Neural crest cell (in vitro differentiated cells): ENCODE measurements at places on chromosomes 3 and 15.
A peak's percentile ranks its signal among the peaks of the same experiment; 100 is the strongest.

GRCh38 chr3:52188556-52188955, 9.4 kb upstream of the ALAS1 start:
- no peak for DNase-seq

GRCh38 chr3:182948305-182948704, 32.0 kb downstream of the DCUN1D1 start:
- DNase-seq, result no peak

GRCh38 chr15:41656188-41656587, 4.0 kb upstream of the MGA start:
- DNase-seq, result no peak

- no peak for DNase-seq
These were observed 6.6 kb upstream of the SSR3 start for GRCh38 chr3:156561533-156561932.

- DNase-seq, result no peak
These were observed 11.9 kb upstream of the TM4SF4 start for GRCh38 chr3:149462581-149463011.

- peak; percentile 59 for DNase-seq
These were observed 599.0 kb downstream of the MAGI1 start for GRCh38 chr3:65439641-65440284.

GRCh38 chr15:38871638-38872037, 307.0 kb upstream of the RASGRP1 start:
- no peak for DNase-seq

GRCh38 chr15:29799859-29800258, 22.4 kb downstream of the TJP1 start:
- DNase-seq, result no peak

DNA sequence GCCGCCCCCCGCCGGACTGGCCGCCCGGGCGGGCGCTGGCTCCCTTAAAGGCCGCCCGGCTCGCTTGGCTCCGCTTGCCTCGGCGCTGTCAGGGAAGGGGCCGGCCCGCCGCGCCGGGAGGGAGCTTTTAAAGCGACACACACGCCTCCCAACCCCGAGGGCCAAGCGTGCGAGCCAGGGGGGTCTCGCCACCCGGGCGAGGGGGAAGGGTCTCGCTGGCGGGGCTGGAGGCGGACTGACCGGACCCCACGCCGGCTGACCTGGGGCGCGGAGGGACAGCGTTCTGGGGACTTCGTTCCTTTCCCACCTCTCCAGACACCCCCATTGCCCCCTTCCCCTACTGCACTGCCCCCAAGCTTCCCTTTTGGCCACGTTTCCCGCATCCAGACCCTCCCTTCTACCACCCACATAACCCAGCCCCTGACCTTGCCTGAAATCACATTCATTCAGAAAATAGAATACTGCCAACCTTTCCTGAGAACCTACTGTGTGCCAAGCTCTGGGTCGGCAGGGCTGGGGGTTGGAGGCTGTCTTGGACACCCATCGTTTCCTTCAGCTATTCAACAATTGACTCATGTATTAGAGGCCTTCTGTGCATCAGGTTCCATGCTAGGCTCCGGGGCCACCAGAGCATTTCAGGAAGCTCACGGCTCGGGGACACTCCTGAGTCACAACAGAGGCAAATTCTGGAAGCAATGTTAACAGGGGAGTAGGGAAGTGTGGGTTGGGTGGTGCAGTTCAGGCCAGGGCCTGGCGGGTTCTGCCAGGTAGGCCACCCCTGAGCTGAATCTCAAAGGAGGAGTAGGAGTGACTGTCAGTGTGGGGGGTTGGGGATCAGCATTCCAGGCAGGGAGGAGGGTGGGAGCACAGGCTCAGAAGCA, at the start of gene INSYN1:
Gene INSYN1, minus strand, starts transcription at position 102 of the 881 bp plus-strand sequence. CDS start 2,221 bp downstream, outside the sequence.
- peak; percentile 33 for DNase-seq

DNA sequence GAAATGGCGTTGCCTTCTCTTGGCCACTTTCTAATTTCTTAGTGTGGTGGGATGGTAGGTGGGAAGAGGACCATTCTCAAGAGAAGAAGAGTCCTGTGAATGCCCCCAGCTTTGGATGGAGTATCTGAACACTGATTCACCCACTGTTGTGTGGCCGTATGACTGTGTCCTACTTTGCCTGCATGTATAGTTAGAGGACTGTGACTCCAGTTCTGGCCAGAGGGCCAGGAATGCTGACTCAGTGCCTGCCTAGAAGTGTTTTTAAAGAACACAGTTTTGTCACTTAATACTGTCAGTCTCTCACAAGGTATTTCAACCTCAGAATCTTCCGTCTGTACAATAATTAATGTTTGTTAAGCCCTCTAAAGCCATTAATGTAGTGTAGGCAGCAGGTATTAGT, 2.1 kb downstream of the SEC61A1 start:
- no peak for DNase-seq

DNA sequence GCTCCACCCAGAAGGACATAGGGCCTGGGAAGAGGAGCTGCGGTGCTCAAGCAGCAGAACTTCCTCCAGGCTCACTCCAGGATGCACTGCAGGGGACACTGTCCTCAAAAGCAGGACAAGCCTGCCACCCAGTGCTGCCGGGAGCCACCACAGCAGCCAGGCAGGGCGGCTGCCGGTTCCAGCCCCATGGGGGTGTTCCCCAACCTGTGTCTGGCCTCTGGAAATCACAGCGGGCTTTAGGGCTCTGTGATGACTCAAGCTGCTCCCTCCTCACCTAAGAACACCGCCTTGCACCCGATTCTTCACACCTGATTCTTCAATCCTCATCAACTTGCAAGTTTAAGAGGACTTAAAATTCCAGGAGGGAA, 71.9 kb upstream of the SLC6A11 start:
- no peak for DNase-seq

- DNase-seq, result no peak
These were observed 342.8 kb upstream of the IL12A start for GRCh38 chr3:159645874-159646273.

DNA sequence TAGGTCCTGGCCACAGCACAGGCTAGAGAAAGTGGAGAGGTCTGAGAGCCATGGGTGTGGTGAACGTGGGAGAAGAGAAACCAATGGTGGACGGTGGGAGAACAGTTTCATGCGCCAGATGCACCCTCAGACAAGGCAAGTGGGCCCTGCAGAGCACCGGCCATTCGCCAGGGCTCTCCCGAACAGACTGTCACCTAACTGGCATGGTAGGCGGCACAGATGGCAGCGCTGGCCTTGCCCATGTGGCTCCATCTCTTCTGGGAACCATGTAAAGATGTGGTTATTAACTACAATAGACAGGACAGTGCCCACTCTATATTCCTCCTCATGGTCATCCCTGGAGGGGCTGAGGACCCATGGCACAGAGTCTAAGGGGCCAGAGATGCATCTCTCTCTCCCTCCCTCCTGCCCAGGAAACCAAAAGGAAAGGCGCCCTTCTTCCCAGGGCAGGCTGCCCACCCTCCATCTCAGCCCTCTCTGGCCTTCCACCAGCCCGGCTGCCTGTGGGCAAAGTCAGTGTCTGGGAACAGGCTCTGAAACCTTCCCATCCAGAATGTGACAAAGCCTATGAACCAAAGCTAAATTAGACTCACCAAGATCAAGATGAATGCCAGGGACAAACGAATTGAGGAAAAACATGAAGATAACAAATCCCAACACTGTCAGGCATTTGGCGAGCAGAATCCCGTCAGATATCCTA, 147.8 kb downstream of the OCA2 start:
- no peak for DNase-seq

- no peak for DNase-seq
These were observed 68.1 kb downstream of the EPHB3 start for GRCh38 chr3:184629555-184630160.

DNA sequence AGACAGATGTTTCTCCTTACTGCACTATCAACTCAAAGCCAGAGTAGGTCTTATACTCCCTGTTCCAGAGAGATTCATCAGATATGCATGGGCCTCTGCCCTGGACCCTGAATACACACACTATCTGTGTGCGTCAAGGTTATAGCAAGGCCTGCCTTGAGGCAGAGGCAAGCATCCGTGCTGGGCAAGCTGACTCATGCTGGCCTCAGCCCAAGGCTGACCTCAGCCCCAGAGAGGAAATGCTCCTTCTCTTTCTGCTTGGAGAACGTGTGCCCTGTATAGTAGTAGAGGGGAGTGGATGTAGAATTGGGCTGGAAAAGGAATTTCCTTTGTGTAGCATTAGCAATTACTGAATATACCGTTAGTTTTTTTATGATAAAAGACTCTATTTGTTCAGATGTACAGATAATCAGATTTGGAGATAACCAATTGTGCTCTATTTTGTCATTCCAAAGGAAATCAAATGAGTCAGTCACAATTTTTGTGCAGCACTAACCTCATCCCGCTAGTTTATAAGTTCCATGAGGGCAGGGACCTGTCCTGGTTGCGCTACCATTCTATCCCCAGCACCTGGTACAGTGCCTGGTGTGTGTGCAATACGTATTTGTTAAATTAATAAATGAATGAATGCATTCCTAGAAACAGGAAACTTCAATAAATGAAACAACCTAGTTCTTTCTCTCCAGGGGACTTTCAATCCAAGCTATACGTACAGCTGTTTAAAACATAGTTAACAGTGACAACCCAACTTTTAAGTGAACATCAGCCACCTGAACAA, 13.3 kb upstream of the PAQR9 start:
- DNase-seq, result peak; percentile 18

GRCh38 chr15:54576298-54576935, 598.2 kb downstream of the UNC13C start:
- DNase-seq, result no peak

- DNase-seq, result no peak
These were observed 302.5 kb upstream of the ATP11B start for GRCh38 chr3:182490596-182491491.

- no peak for DNase-seq
These were observed 163.4 kb upstream of the SEMA6D start for GRCh38 chr15:47553947-47554346.

- DNase-seq, result no peak
These were observed 53.1 kb downstream of the BOC start for GRCh38 chr3:113264283-113265131.

- no peak for DNase-seq
These were observed 357.5 kb downstream of the CHST2 start for GRCh38 chr3:143476965-143477640.

- DNase-seq, result no peak
These were observed 22.3 kb downstream of the NKIRAS1 start for GRCh38 chr3:23894254-23895061.

- no peak for DNase-seq
These were observed 197.7 kb downstream of the CD47 start for GRCh38 chr3:107892955-107893624.

DNA sequence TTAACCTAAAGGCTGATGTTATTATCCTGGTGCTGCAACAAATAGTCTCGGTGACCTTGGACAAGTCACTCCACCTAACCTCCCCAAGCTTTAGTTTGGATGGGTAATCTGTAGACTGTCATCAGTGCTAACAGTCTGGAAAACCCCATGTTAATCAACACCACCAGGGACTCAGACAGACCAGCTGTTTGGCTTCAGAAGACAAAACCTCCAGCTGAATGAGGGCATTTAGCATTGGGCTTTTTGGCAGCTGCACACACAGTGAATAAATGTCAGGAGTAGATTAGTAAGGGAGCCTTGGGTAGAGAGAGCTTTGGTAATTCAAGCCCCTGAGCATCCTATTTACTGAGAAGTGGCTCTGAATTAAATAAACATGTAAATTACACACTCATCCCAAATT, 24.9 kb upstream of the C3orf80 start:
- no peak for DNase-seq

GRCh38 chr3:37308247-37308646, 133.9 kb upstream of the LRRFIP2 start:
- no peak for DNase-seq

- no peak for DNase-seq
These were observed 78.0 kb upstream of the POU1F1 start for GRCh38 chr3:87354398-87354797.

DNA sequence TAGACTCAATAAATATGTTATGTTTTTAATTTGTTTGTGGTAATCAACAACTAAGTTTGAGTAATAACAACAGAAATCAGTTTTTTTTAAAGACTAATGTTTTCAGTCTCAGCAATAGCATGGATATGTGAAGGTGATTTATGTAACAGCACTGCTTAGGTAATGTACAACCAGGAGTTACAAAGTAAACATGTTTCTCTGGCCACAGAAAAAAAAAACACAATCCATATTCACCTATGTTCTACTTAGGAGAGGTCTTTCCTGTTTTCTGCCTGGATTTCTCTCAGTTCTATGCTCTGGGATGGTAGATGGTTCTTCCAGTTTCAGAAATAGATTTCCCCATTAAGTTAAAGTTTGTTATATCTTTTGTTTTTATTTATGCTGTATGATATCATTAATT, 579.4 kb downstream of the SI start:
- no peak for DNase-seq

DNA sequence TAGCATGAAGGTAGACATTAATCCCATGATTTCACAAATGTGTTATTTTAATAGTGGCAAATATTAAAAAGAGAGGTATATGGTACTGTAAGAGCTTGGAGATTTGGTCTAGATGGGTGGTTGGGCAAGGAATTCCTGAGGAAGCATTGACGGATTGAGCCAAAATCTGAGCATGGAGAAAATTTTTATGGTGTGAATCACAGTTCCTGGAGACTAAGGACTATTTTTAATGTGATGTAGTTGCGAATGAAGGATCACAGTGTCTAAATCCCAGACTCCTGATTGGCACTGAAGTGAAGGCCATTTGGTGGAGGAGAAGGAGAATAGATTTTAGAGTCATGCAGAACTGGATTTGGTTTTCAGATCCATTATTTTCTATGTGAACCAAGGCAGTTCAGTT, 188.7 kb upstream of the FEZF2 start:
- DNase-seq, result no peak

DNA sequence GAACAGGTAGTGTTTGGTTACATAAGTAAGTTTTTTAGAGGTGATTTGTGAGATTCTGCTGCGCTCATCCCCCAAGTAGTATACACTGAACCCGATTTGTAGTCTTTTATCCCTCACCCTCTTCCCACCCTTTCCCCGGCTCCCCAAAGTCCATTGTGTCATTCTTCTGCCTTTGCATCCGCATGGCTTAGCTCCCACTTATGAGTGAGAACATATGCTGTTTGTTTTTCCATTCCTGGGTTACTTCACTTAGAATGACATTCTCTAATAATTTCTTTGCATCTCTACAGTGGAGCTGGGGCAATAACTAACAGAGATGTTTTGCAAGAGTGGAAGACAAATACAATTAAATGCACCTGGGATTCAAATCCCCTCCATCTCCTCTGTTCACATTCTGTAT, 93.2 kb downstream of the TP63 start:
- DNase-seq, result no peak

- no peak for DNase-seq
These were observed 1.8 kb downstream of the GORASP1 start for GRCh38 chr3:39105687-39106063.

GRCh38 chr3:143975554-143976152, 4.0 kb downstream of the DIPK2A start:
- DNase-seq, result no peak
